Fibroblast of skin of left biceps (primary cell): ENCODE measurements at places on chromosomes 12 and 14.

DNA sequence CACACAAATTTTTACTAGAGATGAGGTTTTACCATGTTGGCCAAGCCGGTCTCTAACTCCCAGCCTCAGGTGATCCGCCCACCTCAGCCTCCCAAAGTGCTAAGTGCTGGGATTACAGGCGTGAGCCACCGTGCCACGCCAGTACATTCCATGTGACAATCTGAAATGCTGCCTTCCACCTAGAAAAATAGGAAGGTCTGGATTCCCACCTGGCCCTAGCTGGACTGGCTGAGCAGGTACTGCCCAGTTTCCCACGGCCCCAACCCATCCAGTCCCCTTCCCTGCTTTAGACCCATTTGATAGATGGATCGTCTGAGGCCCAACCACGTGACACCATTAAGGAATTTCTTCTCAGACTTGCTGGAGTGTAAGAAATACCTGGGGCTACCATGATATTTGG, 55.4 kb downstream of the KDM2B start:
- no peak for DNase-seq

DNA sequence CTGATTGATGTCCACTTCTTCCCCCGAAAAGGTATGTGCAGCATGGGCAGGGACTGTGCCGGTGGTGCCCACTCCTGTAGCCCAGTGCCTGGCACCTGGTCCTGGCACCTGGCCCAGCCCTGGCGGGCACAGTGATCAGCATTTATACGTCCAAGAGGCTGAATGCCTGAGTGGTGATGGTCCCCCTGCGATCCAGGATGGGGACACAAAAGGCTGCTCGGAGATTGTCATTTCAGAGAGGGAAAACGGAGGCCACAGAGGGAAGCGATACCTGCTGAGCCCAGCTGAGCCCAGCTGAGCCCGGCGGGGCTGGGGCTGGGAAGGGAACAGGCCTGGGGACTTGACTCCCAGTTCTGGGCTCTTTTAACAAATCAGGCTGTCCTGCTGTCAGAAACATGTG, 55.8 kb downstream of the PRIMA1 start:
- no peak for DNase-seq

- DNase-seq = no peak
These were observed 75.3 kb upstream of the DUSP6 start for GRCh38 chr12:89427508-89428156.

- DNase-seq = no peak
These were observed 183.7 kb downstream of the TMTC3 start for GRCh38 chr12:88325816-88326189.

DNA sequence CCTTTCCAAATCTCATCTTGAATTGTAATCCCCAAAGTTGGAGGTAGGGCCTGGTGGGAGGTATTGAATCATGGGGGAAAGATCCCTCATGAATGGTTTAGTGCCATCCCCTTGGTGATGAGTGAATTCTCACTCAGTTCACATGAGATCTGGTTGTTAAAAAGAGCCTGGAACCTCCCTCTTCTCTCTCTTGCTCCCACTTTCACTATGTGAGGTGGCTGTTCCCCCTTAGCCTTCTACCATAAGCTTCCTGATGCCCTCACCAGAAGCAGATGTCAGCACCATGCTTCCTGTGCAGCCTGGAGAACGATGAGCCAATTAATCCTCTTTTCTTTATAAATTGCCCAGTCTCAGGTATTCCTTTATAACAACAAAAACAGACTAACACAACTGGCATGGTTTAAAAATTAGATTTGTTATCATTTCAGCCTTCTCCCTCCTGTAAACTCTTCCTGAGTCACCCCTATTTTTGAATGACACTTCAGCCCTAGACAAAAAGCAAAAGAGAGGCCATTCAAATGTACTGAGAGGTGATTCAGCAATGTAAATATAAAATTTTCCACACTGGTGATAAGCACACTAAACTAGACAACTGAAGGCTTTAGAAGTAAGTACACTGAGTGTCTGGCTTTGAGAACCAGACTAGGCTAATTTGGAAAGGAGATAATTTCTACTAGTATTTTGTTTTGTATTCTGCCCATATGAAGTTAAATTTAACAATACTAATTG, 212.1 kb upstream of the ABCD2 start:
- no peak for DNase-seq
